ENCODE measurements at places on chromosomes 2 and 18. TPM values are rescaled to one million over a fixed set of nuclear protein-coding genes. Genes with fewer than 3 reads are reported as not detected.
A peak's percentile ranks its signal among the peaks of the same experiment; 100 is the strongest.

- DNase-seq, result no peak
Observed at GRCh38 chr2:45285771-45286390, 276.6 kb upstream of the SIX2 start.

- DNase-seq, result peak; percentile 67
Observed at GRCh38 chr2:15591692-15592463, at the start of gene DDX1. TSS of gene DDX1 (plus strand) at chr2:15591868. CDS start at chr2:15591934, 66 bp downstream.

DNA sequence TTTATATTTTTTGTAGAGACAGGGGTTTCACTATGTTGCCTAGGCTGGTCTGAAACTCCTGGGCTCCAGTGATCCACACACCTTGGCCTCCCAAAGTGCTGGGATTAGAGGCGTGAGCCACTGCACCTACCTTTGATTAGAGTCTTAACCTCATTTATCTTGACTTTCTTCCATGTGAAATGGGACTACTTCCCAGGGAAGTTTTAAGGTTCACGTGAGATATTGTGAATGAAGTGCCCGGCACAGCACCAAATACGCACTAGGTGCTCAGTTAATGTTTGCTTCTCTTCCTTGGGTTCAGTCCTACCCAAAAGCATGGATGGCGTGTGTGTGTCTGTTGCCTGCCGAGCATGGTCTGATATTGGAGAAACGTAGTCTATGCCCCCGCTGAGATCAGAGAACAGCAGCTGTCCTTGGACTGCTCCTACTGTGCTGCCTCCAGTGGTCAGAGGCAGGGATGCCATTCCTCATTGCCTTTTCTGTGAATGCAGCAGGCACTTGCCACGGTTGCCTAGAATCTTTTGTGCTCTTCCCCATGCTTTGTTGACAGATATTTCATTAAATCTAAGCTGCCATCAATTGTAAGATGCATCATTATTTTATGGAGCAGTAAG, 12.3 kb upstream of the TFCP2L1 start:
- DNase-seq, result no peak

DNA sequence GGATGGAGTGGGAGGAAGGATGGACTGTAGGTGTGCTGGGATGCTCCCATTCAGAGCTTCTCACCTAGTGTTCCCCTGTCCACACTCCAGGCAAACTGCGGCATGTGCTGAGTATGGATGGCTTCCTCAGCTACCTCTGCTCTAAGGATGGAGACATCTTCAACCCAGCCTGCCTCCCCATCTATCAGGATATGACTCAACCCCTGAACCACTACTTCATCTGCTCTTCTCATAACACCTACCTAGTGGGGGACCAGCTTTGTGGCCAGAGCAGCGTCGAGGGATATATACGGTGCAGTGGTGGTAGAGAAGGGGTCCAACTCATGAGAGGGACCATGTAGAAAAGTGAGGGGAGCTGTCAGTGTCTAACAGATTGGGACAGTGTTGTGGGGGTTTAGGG, 20.2 kb downstream of the PLCD4 start:
- DNase-seq, result no peak

CPLX4 gene
- not detected for total RNA-seq
